ENCODE measurements at places on chromosomes 3 and 15.
A peak's percentile ranks its signal among the peaks of the same experiment; 100 is the strongest.

DNA sequence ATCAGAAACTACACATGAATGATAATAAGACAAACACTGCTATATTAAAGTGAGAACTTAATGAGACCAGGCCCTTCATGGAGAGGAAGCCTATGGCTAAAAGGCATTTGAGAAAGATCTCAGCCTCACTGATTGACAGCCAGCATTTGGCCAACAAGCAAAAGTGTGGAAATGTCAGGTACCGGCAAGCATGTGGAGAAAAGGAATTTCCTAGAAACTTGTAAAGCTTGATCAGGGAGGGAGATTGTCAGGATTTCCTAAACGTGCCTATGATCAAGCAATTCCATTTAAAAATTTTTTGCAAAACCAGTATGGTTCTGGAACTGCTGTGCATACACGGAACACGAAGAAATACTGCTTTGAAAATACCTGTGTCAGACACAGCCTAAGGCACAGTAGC, 220.3 kb upstream of the ATP10A start:
- no peak for DNase-seq

DNA sequence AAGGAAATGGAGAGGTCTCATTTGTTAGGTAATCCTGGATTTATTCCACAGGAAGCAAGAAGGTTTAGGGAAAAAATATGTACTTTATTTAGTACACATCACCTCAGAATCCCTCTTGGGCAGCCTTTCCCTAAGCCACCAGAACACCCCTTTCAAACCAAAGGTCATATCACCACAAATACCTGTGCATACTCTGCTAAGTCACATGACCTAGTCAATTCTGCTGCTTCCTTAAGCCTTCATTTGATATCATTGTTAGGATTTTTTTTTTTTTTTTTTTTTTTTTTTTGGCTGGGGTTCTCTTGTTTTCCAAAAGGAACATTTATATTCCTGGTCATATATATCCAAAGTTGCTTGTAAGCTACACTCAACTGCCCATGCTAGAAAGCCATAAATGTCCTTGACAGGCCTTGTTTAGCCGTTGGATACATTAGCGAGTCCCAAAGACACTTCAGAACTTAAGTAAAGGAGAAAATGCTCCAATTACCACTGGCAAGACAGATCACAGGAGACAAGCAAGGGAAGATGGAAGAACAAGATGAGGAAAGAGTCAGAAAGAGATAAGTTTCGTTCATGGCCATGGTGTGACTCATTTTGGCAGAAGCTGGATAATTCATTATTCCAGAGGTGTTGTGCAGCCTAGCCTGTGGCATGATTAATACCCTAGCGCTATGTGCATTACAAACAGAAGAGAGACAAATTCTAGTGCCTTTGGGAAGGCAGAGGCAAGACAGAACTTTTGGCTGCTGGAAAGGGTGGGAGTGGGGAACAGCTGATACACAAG, 155.6 kb upstream of the SLC2A2 start:
- DNase-seq: no peak

DNA sequence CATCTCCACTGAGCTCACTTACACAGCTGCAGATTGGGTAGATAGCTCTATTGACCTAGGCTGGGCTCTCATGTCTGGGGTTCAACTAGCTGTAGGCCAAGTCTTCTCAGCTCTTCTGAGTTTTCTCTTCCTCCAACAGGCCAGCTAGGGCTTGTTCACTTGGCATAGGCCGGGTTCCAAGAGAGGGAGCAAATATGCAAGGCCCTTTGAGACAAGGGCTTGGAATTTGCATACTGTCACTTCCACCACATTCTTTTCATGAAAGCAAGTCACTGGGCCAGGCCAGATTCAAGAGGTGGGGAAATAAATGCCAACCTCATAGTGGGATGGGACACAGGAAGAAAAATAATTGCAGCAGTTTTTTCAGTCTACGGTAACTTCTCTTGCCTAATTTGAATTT, 25.2 kb downstream of the PIGB start:
- DNase-seq: no peak

DNA sequence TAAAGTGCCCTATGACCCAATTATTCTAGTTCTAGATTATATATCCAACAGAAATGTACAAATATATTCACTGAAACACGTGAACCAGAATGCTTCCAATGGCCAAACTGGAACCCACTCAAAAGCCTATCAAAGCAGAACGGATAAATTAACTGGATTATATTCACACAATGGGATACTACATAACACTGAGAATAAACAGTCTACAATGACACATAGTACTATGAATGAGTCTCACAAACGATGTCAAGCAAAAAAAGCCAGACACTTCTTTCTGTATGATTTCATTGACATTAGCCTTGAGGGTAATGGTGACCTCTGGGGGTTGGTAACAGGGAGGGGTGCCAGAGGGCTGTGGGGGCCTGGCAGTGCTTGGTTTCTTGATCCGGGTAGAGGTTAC, 50.9 kb upstream of the HACD2 start:
- DNase-seq: no peak

DNA sequence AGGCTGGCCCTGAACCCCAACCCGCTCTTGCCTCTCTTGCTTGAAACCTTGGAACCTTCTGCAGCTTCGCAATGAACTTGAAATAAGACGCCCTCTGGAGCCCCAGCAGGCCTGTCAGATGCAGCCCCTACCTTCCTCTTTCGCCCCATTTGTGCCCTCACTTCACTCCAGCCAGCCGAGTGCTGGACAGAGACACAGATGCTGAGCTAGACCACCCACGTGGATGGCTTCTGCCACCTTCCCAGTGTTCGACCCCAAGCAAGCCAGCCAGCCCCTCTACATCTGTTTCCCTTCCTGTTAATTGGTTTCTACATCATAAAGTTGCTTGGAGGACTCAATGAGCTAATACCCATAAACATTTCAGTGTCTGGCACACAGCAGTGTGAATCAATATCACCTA, 23.8 kb upstream of the SNRPA1 start:
- DNase-seq: no peak

GRCh38 chr15:98025237-98025636, 64.7 kb downstream of the ARRDC4 start:
- DNase-seq: no peak

GRCh38 chr3:177071496-177072156, 125.7 kb downstream of the TBL1XR1 start:
- DNase-seq: no peak

- no peak for DNase-seq
Observed at GRCh38 chr3:101624857-101625256, 50.9 kb downstream of the PCNP start.

GRCh38 chr3:176578316-176578715, 619.0 kb downstream of the TBL1XR1 start:
- DNase-seq: no peak

- no peak for DNase-seq
Observed at GRCh38 chr15:25022233-25022632, 67.4 kb downstream of the SNRPN start.

- no peak for DNase-seq
Observed at GRCh38 chr15:74913041-74913440, 6.4 kb upstream of the FAM219B start.

GRCh38 chr15:83671603-83672002, 17.7 kb downstream of the ADAMTSL3 start:
- no peak for DNase-seq

- no peak for DNase-seq
Observed at GRCh38 chr3:47035645-47036044, 56.2 kb downstream of the NBEAL2 start.

DNA sequence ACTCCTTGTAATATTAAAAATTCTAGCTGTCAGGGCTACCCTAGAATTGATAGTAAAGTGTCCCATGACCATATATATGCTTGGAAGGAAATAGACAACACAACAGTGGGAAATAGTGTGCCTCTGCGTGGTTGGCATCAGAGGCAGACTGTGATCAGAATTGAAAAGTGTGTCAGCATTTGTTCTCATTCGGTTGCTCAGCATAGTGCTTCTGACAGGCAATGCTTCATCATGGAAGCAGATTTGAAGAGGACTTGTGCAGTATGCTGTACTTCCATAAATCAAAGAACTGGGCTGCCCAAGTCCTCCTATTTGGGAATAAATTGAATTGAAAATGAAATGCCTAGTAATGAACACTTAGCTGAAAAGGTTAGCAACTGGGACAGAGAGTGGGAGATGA, 435.7 kb downstream of the DIPK2A start:
- no peak for DNase-seq

GRCh38 chr3:50213373-50213772, 8.3 kb downstream of the SLC38A3 start:
- peak; percentile 59 for DNase-seq

DNA sequence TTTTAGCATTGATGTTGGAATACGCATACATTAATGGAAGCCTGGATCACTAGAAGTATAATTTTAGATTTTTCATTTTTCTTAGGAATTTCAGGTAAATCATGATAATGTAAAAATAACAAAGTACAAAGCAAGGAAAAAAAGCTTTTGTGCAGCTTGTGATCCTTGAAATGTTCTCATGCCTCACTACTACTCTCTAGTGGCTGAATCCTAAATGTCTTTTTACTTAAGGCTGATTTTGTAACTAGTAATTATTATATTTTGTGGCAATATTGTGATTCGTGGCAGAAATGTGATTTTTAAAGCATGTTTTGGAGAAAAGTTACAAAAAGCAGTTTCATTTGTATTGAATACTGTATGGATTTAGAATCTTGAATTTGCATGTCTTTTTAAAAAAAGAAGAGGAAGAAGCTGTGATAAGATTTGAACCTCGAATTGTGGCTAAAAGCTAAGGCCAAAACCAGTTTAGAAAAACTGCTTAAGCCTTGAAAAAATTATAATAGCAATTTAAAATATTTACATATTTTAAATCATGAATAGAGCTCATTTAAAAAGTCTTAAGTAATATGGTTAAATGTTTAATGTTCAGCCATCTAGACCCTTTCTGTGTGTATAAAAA, 39.0 kb downstream of the U2SURP start:
- no peak for DNase-seq

DNA sequence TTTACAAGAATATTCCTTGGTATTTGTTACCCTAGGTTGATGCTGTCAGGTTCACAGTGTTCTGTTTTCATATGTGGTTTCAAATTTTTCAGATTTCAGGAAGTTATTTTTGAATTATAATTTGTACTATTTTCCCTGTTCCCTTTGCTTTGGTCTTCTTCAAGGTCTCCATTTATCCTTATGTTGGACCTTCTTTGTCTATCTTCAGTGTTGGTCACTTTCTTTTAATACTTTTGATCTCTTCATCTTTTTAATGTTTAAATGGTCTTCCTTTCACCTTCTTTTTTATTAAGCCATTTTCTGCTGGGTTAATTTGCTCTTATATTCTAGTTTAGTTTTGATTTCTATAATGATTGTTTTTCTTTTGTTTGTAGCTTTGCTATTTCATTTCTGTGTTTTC, 61.3 kb downstream of the KLHL25 start:
- no peak for DNase-seq

- DNase-seq: no peak
Observed at GRCh38 chr3:14481646-14482036, 58.5 kb downstream of the GRIP2 start.

GRCh38 chr15:101376615-101377395, 81.8 kb upstream of the SNRPA1 start:
- DNase-seq: no peak

DNA sequence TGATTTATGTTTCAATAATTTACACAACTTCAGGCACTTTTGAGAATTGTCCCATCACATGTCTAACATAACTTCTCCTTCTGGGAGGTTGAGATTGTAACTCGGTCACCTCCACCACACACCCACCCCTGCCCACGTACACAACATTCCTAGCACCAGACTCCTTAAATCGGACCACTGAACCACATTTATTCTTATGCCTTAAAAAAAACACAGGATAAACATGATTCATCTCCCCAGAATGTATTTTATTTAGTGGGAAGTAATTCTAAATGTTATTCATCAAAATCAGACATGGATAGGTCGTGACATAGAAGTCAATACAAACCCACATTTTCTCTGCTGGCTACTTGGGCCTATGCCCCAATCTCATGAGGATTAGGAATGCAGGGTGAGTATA, 3.0 kb downstream of the SNTN start:
- no peak for DNase-seq

GRCh38 chr15:48413304-48413703, 82.1 kb downstream of the DUT start:
- no peak for DNase-seq

- DNase-seq: no peak
Observed at GRCh38 chr3:178233371-178234071, 302.7 kb upstream of the KCNMB2 start.

- peak; percentile 76 for DNase-seq
Observed at GRCh38 chr3:70861855-70862254, 549.4 kb upstream of the MDFIC2 start.

DNA sequence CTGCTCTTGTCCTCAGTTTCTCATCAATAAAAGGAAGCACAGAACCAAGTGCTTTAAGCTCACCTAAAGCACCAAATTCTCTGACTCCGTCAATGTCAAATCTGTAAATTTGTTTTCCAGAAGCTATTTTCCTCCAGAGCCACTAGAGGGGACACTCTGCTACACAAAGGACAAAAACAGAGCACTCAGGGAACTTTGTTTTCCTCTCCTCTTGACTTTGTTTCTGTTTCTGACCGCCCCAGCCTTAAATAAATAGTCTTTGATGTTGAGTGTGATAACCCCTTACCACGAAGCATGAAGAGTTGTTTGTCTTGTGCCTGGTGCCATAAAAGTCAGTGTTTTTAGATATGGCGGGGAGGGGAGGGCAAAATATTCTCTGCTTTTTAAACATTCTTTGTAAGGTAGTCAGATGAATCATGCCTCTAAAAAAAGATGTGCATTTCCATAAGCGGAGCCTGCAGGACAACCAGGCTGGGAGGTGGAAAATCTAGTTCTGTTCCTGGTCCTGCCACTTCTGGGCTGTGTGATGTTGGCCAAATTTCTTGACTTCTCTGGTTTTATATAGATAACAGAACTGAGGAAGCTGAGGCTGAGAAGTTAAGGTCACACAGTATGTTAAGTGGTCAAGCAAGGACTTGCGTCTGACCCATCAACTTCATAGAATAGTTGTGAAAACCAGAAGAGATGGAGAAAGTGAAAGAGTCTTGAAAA, 7.3 kb upstream of the ZBTB38 start:
- DNase-seq: peak; percentile 91

- DNase-seq: no peak
Observed at GRCh38 chr15:44676676-44677075, 13.2 kb upstream of the SPG11 start.

- DNase-seq: no peak
Observed at GRCh38 chr15:62099094-62099601, 32.4 kb downstream of the C2CD4A start.

DNA sequence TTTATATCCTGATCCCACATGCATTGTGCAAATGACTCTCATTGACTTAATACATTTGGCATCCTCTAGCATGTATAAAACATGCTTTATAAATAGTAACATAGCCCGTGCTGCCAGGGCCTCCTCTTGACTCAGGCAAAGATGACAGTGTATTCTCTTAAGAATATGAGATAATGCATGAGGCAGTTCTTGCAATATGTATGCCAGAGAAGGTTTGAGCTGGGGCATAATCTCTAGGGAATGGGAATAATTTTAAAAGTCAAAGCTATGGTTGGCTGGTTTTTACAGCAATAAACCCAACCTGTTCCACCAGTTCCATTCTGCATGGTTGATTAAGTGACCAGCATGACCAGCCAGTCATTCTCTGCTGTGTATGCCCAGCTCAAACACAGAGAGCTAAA, 179.0 kb upstream of the PFN2 start:
- no peak for DNase-seq

All from COLO829 (cell line).